ENCODE measurements at places on chromosomes 7 and 10.

GRCh38 chr10:13684252-13684791 is 97.6 kb downstream of the PRPF18 start:
- no peak for DNase-seq

DNA sequence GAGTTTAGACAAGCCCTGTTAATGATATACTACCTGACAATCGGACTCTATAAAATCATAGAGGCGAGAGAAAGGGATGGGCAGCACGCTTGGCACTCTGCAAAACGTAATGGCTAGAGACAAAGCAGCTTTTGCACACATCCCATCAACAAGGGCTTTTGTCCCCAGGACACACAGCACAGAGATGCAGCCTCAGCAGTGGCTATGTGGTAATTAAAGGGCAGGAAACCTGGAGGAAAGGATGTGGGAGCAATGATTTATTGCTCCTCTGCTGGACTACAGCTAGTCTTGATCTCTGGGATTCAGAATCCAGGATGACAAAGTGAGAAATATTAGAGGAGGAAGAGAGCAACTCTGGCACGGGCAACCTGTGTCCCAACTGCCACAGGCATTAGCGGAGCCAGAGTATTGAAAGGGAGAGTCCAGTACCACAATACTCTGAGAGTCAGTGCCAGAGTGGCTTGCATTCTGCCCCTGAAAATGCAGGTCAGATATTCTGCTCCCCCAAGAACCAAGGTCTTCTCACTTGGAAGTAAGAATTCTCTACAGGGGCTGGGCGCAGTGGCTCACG is 96.5 kb downstream of the ARMH3 start:
- DNase-seq, result no peak

DNA sequence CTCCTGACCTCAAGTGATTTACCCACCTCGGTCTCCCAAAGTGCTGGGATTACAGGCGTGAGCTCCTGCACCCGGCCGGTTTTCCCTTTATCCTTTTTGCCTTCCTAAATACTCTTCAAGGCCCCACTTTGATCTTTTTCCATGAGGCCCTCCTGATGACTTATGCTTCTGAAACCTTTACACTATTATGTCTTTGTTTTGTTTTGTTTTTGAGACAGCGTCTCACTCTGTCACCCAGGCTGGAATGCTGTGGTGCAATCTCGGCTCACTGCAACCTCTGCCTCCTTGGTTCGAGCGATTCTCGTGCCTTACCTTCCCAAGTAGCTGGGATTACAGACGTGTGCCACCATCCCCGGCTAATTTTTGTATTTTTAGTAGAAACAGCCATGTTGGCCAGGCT is 3.8 kb downstream of the STMP1 start:
- no peak for DNase-seq

- DNase-seq, result no peak
Measured at GRCh38 chr10:102627736-102628293, 16.5 kb upstream of the TRIM8 start.

DNA sequence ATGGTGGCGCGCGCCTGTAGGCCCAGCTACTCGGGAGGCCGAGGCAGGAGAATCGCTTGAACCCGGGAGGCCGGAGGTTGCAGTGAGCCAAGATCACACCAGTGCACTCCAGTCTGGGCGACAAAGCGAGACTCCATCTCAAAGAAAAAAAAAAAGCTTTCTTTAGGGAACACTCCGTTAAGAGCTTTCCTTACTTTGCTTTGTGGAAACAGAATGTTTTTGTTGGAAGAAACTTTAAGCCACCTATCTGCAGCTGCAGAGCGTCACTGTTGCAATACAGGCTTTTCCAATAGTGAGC is 641 bp upstream of the TPK1 start:
- no peak for DNase-seq

- no peak for DNase-seq
Measured at GRCh38 chr10:133262696-133263095, 14.0 kb downstream of the ADAM8 start.

- DNase-seq, result no peak
Measured at GRCh38 chr7:45203936-45204445, 46.4 kb downstream of the RAMP3 start.

- no peak for DNase-seq
Measured at GRCh38 chr10:74754381-74754821, 72.0 kb upstream of the KAT6B start.

GRCh38 chr7:92448205-92448747 is 994 bp downstream of the GATAD1 start:
- DNase-seq, result peak; percentile 21

DNA sequence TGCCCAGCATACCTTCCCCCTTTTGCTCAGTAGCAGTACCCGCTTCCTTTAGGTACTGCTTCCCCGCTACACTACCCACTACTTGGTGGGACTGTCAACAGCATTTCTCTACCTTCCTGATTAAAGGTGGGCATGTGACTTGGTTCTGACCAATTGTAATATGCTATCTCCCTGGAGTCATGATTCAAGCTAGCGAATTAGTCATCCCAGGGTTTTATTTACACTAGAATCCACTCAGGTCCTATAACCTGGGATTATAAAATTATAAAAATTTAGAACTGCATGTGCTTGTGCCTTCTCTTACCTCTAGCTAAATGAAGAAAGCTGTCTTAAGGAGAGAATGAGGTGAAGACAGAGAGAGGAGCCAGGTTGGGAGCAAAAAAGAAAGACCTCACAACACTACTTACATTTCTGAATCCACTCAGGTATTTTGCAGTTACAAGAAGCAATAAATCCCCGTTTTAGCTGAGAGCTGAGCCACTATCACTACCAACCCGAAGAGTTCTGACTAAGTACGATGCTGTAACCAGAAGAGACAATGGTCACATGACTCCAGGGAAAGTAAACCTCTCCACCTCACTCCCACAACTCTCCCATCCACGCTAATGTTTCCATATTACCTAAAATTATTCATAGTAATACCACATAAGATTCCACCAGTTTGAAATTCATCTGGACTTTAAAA is 9.7 kb downstream of the GBX1 start:
- no peak for DNase-seq

DNA sequence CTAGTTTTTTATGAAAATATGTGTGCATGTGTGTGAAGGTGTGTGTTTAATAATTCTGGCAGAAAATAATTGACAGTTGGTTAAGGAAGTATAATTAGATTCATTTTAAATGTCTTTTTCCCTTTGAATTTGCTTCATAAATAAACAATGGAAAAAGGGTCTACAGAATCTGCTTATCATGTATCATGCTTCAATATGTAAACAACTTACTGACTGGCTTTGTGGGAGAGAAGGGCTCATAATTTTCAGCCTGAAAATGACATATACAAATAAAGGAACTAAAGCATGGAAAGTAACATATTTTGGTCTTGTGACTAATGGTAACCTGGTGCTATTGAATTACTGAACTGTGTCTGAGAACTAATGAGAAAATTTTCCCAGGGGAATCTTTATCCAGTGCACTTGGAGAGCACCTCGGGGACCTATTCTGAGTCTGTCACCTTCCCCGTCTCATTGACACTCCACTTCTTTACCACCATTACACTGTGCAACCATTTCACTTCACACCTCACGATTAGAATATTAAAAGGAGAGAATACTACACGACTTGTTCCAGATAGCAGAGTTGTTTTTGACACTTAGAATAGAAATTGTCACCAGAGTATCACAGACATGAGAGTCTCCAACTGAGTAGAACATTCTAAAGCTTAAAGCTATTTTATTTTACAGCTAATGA is 298.6 kb downstream of the TFEC start:
- no peak for DNase-seq

GRCh38 chr7:90605055-90605454 is 8.9 kb downstream of the CDK14 start:
- no peak for DNase-seq

GRCh38 chr10:91162495-91163268 is 57.8 kb upstream of the PCGF5 start:
- DNase-seq, result peak; percentile 38

- DNase-seq, result no peak
Measured at GRCh38 chr7:151491859-151492258, 27.8 kb downstream of the RHEB start.

GRCh38 chr10:29635711-29636144 is 957 bp upstream of the SVIL start:
- no peak for DNase-seq

DNA sequence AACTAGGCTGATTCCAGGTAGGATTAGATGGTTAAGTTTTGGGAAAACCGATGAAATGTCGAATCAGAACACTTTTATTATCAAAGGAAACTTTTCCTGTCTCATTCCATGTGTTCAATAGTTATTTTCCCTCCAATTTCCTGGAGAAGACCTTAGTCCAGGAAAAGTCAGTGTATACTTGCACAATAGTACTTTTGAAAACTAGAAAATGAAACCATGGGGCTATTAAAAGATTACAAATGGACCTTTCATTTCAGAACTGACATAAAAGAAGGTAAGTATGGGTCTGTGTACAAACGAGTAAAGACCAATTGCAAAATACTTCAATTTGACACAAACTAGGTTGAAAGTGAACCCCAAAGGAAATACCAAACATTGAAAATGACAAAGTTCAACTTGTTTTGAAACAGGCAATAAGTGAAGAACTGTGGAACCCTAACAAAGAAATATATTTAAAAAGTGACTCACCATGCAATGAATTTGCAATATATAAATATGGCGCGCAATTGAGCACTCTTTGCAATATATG is 2.1 kb downstream of the AVPI1 start:
- DNase-seq, result no peak

DNA sequence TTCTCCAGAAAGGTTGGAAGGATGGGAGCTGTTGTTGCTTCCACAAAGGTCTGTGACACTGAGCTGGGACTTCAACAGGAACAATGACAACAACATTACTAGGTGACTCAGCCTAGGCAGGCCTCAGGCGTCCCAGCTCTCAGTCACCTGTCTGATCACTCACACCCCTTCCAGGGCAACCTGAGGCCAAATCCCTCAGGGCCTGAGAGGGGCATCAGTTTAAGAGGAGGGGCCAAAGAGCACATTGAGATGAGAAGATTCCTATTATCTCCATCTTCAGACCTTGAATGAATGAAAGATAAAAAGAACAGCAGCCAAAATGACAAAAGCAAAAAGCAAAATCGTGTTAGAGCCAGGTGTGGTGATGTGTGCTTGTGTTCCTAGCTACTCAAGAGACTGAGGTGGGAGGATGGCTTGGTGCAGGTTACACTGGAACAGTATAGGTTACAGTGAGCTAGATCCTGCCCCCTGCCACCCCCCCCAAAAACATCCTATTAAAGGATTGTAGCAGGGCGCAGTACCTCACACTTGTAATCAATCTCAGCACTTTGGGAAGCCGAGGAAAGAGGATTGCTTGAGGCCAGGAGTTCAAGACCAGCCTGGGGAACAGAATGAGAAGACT is at the start of gene ATG9B:
TSS of gene ATG9B (minus strand) at position 60 of the 622 bp plus-strand sequence. CDS start 71 bp downstream, outside the sequence.
- no peak for DNase-seq

- DNase-seq, result no peak
Measured at GRCh38 chr7:150586785-150587152, 19.6 kb downstream of the GIMAP4 start.

DNA sequence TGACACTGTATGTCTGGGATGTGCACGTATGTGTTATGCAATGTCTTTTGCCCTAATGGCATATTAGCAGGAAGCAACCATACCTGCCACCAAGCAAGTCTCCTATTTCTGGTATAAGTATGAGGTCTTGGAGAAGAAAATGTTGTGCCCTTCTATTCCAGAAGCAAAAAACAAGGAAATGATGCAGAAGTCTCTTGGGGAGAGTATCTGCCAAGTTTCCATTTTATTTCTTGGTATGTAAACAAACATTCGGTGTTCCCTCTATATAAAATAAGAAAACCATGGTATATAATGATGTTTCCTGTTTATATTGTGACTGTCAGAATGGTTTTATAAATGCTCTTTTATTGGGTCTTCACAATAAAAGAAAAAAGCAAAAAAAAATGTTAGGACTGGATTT is 19.3 kb upstream of the MYO3A start:
- DNase-seq, result no peak

GRCh38 chr7:43201912-43202311 is 89.5 kb downstream of the HECW1 start:
- DNase-seq, result no peak

DNA sequence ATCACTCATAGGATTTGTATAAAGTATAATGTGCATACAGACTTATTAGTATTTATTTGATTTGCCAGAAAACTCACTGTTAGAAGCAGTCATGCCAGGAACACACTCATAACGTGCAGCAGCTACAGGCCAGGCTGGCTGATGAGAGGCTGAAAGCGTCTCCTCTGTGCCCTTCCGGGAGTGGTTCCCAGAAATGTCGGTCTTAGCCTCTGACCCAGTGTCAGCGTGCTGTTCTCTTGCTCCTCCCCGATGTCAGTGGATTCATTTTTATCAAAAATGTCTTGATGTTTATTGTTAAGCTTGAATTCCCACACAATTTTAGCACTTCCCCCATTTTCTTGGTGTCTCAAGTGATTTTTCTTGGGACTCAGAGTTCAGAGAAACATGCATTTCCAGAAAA is 33.3 kb upstream of the GARS1 start:
- no peak for DNase-seq

DNA sequence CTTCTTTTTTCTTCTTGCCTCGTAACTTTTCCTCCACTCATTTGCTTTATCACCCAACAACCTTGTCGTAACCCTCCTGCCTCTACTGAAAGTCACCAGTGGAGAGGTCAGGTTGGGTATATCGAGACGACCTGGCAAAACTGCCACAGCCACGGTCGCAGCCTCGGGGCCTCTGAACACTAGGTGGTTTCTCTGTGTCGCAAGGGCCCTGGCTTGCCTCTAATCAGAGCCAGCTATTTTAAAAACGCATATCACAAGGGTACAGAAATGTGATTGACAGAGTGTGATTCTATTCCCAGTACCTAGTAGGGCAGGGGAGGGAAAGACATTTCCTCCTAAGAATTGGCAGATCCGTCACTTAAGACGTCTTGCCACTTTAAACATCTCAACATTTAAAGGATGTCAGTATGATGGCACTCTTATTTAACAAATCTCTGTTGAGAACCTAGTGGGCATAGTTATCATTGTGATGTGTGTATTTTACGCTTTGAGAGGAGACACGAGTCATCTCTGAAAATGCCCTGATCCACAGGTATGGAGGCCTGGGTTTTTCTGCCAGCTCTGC is 197.5 kb downstream of the ARHGAP21 start:
- DNase-seq, result no peak

DNA sequence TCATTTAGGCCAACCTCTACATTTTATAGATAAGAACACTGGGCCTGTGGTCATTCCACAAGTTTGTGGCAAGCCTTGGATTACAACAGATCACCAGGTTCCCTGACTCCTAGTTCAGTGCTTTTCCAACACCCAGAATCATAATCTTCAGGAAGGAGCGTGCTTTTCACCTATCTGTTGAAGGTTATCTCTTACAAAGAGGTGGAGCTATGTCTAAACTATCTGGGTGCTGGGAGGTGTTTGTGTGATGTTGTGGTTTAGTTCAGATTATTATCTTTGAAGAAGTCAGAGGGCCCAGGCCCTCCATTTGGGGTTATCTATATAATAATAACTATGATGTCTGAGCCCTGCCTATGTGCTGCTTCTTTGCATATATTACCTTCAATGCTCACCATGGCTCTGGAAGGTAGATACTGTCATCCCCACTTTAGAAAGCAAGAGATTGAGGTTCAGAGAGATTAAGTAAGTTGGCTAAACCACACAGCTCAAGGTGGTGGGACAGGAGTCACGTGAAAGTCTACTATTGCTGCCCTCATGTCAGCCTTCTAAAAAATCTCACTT is 24.0 kb downstream of the IL2RA start:
- no peak for DNase-seq

- no peak for DNase-seq
Measured at GRCh38 chr10:125104559-125104958, 55.8 kb downstream of the CTBP2 start.

All from stimulated activated CD8-positive, alpha-beta memory T cell treated with anti-CD3 and anti-CD28 coated beads, Interleukin-7, amount 100 ng/mL, for 4 hours (primary cell).